ENCODE measurements at places on chromosomes 6 and 20.

- no peak for DNase-seq
Observed at GRCh38 chr6:86500035-86500434, 437.3 kb upstream of the HTR1E start.

GRCh38 chr20:3072530-3073250 is 1.3 kb downstream of the OXT start:
- no peak for DNase-seq

GRCh38 chr6:3419624-3420272 is 37.1 kb downstream of the SLC22A23 start:
- DNase-seq = no peak

GRCh38 chr6:41373627-41373918 is 38.2 kb downstream of the NCR2 start:
- no peak for DNase-seq

DNA sequence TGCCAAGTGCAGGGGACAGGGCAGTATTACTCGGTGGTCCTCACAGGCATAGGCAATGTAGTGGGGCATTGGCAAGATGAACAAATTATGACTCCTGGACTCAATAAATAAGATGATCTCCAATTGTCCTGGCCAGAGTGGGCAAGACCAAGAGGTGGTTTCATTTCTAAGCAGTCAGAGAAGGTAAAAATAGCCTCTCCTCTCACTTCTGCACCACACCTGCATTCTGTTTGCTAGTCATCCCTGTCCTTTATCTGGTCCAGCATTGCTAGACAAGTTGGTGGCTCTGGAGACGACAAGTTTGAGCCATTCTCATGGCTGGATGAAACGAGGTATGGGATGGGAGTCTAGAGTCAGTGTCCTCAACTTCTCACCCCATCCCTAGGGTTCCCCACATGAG is 83.0 kb downstream of the BANF2 start:
- no peak for DNase-seq

DNA sequence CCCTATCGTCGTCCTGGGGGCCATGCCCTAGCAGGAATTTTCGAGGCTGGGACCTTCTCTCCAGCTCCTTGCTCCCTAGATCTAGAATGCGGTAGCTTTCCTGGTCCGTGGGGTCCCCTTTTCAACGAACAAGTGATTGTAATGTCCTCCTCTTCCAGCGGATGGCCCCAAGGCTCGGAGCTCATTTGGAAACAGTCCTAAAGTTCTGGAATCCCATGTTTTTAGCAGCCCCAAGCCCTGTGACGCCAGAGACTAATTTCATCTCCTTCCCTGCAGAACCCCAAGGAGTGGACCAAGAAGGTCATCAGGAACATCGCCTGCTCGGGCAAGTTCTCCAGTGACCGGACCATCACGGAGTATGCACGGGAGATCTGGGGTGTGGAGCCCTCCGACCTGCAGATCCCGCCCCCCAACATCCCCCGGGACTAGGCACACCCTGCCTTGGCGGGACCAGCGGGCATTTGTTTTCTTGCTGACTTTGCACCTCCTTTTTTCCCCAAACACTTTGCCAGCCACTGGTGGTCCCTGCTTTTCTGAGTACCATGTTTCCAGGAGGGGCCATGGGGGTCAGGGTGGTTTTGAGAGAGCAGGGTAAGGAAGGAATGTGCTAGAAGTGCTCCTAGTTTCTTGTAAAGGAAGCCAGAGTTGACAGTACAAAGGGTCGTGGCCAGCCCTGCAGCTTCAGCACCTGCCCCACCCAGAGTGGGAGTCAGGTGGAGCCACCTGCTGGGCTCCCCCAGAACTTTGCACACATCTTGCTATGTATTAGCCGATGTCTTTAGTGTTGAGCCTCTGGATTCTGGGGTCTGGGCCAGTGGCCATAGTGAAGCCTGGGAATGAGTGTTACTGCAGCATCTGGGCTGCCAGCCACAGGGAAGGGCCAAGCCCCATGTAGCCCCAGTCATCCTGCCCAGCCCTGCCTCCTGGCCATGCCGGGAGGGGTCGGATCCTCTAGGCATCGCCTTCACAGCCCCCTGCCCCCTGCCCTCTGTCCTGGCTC is 48.5 kb downstream of the PYGB start:
- peak; percentile 30 for DNase-seq

GRCh38 chr6:136236466-136237293 is 13.4 kb downstream of the MTFR2 start:
- DNase-seq = no peak

- DNase-seq = peak; percentile 3
Observed at GRCh38 chr6:167103041-167103891, 19.6 kb upstream of the CCR6 start.

DNA sequence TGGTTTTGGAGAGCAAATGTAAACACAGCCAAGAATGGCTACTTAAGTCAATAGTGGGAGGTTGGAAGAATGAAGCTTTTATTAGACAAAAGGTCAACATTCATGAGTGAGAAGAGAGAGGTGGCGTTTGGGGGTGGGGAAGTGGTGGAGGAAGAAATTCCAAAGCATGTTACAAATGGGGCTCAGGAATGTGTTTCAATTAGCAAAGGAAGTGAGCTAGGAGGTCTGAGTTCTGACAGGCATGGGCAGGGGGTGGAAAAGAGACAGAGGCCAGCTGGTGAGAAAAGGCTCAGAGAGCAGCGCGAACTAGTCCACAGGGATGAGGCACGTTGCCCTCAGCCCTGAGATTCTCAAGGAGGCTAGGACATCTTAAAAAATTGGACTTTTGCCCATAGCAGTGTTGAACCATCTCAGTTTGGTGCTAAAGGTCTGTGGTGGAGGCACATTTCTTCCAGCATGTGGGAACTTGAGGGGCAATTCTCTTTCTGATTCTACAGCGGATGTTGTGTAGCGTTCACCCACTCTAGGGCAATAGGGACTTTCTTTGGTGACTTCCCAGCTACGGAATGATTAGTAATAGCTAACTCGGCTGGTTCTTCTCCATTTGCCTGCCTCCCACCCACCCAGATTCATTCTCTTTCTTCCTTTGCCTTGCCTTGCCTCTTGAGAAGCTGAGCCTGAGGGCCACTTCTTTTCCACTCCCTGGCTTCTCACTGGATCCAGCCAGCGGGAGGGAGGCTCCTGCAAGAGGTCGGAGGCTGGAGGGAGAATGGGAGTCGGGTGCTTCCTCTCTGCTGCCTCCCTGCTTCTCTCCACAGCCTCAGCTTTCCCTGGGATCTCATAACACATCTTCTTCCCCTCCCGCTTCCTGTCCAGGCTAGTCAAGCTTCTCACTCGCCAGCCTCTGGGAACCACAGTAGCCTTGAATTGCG is 45.1 kb upstream of the NEDD9 start:
- DNase-seq = peak; percentile 56

DNA sequence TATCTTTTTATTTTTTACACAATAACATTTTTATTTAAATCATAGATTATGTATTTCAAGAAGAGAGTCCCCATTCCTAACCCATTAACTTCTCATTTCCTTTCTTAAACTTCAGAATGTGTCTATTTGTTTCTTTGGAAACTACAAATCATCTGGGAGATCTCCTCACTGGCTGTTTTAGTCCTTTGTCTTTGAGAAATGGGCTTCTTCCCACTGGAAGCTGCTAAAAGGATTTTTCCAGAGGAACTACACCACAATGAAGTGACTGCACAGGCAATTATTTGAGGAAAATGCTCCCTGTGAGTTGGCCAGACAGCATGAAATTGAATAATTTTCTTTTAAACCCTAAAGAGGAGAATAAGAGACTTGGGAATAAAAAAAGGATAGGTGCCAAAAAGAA is 119.1 kb downstream of the TENT5A start:
- DNase-seq = no peak

DNA sequence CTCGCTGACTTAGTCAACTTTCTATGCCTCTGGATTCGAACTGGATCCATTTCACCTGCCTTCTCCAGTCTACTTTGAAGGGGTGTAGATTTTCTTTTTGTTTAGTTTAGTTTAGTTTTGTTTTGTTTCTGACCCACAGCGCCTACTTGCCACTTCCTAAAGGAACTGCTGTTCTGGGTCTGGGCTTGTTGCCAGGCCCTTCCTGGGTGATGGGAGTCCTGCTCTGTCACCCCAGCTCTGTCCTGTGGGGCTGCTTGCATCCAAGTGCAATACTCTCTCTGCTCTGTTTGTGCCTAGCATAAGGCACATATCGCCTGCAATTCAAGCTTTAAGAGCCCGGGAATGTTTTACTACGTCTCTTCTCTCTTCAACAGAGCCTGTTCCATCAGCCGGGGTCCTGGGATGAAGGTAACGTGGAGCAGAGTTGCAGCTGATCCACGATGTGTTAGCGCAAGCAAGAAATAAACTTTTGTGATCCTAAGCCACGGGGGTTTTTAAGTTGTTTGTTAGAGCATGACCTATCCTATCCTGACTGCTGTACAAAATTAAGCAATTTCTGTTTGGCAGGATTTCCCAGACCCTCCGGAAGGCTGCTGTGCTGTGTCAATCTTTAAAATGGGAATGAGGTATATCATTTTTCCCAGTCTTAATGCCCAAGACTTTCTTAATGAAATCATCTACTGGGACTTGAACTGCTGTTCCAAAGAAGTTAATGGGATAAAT is 30.9 kb upstream of the TAGAP start:
- DNase-seq = no peak

DNA sequence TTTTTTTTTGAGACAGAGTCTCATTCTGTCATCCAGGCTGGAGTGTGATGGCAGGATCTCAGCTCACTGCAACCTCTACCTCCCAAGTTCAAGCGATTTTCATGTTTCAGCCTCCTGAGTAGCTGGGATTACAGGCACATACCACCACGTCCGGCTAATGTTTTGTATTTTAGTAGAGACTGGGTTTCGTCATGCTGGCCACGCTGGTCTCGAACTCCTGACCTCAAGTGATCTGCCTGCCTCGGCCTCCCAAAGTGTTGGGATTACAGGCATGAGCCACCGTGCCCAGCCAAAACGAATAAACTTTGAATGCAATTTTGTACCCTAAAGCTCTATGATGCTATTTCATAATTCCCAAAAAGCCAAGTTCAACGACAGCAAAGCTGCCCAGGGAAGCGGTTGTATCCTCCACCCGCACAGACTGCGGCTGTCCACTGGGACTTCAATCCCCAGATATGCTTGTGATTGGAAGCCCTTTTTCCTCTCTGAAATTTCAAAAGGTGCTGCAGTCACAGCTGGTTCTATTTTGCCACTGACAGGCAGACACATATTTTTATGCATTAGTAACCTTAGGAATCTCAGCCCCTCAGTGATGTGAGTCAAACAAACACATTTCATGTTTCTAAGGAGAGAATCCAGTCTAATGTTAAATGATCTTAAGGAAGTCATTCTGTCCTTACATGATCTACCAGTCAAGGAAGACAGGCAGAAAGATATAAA is 8.7 kb upstream of the RAMACL start:
- DNase-seq = no peak

DNA sequence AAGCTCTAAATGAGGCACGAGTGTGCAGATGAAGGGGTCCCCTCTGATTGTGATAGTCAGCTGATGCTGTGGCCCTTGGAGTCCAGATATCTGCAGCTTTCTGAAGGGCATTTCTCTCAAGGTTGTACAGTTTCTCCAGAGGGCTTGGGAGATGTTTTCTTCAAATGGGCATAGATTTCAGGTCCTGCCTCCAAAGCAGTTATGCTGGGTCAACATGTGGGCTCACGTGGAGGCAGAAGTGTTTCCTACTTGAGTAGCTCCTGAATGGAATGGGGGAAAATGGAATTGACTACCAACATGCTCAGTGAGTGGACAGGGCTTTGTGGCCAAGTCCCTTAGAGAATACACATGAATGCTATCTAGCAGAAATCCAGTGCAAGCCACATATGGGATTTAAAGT is 360.7 kb downstream of the SAMD5 start:
- no peak for DNase-seq

GRCh38 chr6:160129881-160130615 is 8.4 kb downstream of the SLC22A1 start:
- no peak for DNase-seq

DNA sequence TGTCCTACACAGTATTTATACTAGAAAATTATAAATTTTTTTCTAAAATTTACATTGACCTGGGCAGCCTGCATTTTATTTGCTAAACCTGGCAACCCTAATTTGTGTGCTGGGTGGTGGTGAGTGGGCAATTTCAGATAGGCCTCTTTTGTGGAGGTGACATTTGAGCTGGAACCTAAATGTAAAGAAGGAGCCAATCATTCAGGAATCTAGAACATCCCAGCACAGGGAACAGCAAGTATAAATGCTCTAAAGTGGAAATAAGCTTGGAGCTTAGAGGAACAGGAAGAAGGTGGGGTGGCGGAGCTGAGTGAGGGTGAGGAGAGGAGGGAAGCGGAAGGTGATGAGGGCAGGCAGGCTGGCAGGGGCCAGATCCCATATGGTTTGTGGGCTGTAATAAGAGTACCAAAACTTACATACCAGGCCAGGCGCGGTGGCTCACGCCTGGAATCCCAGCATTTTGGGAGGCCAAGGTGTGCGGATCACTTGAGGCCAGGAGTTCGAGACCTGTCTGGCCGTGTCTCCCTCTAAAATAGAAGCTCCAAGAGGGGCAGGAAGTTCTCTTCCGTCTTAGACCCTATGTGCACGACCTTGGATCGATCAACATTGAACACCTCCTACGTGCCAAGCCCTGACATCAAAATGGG is 549 bp upstream of the CSE1L start:
- no peak for DNase-seq

DNA sequence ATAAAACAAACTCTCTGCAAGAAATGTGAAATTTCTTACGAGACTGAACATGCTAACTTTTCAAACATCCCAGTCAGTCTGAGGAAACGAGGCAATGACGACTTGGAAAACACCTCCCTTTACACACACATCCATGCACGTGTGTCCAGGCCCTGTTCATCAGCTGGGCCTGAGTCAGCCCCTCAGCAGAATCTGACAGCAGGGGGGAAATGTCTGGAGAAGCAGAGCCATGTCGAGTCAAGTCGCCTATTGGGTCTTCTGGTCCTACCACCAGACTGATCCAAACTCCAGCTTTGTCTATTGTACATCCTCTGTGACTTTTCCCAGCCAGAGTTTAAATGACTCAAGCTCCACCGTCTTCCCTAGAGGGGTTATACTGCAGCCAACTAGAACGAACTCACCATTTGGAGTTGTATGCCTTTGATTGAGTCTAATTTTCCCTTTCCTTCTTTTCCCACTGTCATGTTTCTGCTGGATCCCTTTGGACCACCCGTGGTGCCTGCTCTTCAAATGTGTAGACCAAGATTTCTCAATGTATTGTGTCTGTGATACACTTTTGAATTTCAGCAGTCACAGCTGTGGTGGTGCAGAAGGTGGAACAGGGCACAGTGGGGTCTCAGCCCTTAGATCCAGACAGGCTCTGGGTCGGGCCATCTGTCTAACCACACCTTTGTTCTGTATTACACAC is 254.0 kb downstream of the CDC5L start:
- DNase-seq = no peak

- DNase-seq = no peak
Observed at GRCh38 chr20:48141660-48142515, 356.6 kb upstream of the SULF2 start.

GRCh38 chr20:42572320-42573016 is 617.2 kb downstream of the PTPRT start:
- DNase-seq = no peak

- DNase-seq = no peak
Observed at GRCh38 chr6:16278048-16278724, 39.8 kb downstream of the GMPR start.

Data from activated naive CD4-positive, alpha-beta T cell treated with Interleukin-2 at 50 U/mL for 16 hours (primary cell).